Hypothalamus (tissue), 51 donors: ENCODE measurements at places on chromosomes 6 and 20.

DNA sequence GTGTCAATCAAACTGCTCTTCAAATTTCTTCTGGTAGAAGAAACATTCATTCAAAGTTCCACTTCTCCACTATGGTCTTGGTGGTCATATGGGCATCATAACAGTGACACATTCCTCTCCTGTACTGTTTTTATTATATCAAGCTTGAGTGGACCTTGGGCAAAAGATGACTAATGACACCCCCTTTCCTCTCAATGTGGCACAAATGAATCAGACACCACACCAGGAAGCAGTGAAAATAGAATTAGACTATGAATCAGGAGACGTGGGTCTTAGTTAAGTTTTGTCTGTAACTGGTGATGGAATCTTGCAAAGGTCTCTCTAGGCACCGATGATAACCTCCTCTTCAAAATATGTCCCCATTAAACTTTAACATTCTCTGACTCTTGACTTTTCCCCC is 9.0 kb upstream of the NRSN1 start:
- no peak for DNase-seq

DNA sequence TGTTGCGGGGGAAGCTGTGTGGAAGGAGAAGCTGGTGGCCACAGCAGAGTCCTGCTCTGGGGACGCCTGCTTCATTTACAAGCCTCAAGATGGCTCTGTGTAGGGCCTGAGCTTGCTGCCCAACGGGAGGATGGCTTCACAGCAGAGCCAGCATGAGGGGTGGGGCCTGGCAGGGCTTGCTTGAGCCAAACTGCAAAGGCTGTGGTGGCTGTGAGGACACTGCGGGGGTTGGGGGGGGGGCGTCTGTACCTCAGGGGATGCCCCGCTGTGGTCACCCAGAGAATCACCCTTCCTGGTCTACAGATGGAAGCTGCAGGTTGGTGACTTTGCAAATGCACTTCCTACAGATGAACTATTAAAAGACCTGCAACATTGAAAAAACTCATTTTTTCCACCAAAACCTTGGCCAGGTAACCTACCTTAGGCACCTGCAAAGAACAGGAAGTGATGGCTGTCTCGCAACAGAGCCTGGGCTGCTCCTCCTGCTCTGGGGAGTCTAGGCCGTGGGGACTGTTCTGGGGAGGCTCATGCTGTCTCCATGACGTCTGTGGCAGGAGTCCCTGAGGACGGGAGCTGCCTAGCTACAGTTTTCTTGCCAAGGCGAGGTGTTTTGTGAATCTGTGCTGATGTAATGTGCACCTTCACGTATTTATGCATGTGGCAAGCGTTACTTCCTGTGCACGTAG is 7.3 kb downstream of the NPBWR2 start:
- no peak for DNase-seq

DNA sequence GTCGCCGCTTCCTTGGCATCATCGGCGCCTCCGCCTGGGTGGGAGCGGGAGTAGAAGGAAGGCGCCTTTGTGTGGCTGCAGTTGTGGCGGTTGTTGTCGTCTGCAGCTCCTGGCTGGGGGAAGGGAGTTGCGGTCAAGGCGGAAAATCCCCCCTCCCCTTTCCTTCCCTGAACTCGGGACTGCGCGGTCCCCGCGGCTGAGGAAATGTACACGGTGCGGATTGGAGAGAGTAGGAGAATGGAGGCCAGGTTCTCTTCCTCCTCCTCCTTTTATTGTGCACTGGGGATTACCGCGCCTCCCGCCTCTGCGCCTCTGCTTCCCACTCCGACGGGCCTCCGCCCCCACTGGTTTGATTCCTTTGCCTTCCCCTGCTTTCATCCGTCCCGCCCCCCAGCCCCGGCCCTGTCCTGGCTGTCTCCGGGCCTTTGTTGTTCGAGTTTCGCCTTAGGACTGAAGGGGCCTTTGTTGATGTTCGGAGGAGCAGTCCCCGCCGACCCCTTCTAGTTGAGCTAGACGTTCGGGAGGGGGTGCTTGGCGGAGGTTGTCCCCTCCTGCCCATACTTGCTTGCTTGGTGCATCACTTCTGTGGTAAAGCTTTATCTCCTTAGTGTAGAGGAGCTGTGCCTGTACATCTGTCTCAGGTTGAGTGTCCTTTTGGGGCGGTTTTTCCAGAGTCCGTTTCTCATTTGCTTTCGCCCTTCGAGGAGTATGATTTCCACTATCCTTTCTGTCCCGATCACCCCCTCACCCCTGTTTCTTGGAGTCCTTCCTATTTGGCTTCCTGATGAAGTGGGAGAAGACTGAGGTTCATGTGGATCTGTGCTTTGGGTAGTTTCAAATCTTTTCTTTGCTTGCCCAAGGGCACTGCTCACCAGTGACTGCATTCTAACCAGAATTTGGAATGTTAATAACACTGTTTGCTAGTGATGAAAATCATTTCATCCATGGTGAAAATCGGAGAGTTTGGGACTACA is 764 bp downstream of the ZNF292 start:
- peak; percentile 36 for DNase-seq

GRCh38 chr6:3456395-3456897 is 404 bp downstream of the SLC22A23 start:
- DNase-seq = no peak

GRCh38 chr6:84526631-84527030 is 237.8 kb downstream of the TBX18 start:
- no peak for DNase-seq

GRCh38 chr6:129662406-129662766 is 47.6 kb downstream of the ARHGAP18 start:
- no peak for DNase-seq

- DNase-seq = no peak
These were observed 19.9 kb downstream of the SMPDL3A start for GRCh38 chr6:122809001-122809400.

- DNase-seq = no peak
These were observed 1.2 kb upstream of the ADGRF1 start for GRCh38 chr6:47043286-47043685.

GRCh38 chr6:160269023-160269521 is 10.5 kb upstream of the SLC22A2 start:
- no peak for DNase-seq

- DNase-seq = no peak
These were observed 48.0 kb upstream of the DST start for GRCh38 chr6:56690519-56691285.
